ENCODE measurements at places on chromosomes 1 and 21. TPM values are rescaled to one million over a fixed set of nuclear protein-coding genes. Genes with fewer than 3 reads are reported as not detected.
A peak's percentile ranks its signal among the peaks of the same experiment; 100 is the strongest.

The FCRL6 gene
- not detected for total RNA-seq

The C1orf232 gene
- total RNA-seq, result not detected

The DNAJC28 gene
- 2.0 TPM for total RNA-seq

The CLCNKB gene
- total RNA-seq, result not detected

The CHI3L2 gene
- total RNA-seq, result 2.6 TPM

The ZNF695 gene
- 8.8 TPM for total RNA-seq

The FCGR3A gene
- not detected for total RNA-seq

The CELA2B gene
- total RNA-seq, result not detected

The COL24A1 gene
- 1.2 TPM for total RNA-seq

DNA sequence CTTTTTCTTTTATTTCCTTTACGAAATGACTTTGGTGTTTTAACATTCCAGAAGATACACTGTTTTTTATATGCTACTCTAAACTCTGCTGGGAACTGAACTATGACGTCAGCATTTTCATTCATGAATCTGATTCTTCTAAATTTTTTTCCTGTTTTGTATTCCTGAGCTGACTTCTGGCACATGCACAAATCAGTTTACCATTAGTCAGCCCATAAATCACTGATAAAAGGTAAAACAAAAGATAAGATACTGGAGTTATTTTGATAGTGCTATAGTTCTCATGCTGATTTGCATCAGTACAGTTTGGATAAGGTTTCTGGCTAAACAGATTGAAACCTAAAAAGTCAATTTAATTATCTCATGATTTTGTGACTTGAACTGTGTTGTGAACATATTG is 10.4 kb downstream of the CAMTA1 start:
- no peak for DNase-seq

DNA sequence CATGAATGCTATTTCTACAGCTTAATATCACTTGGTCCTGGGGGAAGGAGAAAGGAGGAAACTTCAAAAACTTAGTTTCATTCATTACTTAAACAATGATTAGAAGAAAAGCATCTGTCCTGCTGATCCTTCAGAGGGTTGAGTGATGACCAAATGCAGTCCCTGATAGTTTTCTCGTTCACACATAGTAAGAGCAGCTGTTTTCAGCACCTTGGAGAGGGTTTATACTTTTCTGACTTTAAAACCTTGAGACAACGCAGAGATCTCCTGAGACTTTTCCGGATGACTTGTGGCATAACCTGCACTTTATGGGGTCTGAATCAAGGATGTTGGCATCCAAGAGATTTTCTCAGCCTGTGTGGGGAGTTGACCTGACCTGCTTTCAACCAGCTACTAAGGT is 94.0 kb upstream of the KCND3 start:
- peak; percentile 27 for DNase-seq

GRCh38 chr1:86866665-86867064 is 47.3 kb downstream of the SELENOF start:
- DNase-seq, result no peak

GRCh38 chr1:10288029-10288615 is 77.8 kb downstream of the KIF1B start:
- DNase-seq, result no peak

DNA sequence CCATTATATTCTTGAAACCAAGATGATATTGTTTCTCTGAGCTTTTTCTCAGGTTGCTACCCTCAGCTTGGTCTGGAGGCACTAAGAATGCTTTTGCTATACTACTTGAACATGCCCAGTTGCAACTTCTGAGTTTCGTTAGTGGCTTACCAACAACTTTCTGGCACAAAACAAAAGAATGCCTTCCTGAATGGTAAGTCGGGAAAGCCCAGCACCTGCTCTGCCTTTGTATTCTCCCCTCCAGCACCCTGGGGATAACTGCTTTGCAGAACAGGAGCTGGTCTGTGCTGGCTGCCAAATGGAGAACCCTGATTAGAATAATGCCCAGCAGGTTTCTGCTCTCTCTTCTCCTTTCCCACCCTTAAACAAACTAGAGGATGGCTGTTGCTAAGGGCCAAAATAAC is 149.3 kb downstream of the TGFB2 start:
- DNase-seq, result no peak

DNA sequence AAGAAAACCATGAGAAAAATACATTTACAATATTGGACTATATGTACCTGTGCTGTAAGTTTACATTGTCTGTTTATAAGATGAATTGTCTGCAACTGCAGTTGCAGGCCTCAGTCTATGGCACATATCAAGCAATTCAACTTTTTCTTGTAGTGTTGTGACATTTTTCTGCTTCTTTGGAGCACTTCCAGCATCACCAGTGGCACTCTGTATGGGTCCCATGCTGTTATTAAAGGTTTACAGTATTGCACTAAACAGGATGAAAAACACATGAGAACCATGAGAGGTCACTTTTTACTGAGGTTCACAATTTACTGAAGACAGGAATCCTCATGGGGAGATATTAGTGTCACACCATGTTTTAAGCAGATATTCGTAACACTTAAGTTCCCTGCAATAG is 118.6 kb downstream of the GRIK1 start:
- no peak for DNase-seq

- no peak for DNase-seq
Measured at GRCh38 chr1:89659322-89660081, 26.6 kb downstream of the LRRC8C start.

DNA sequence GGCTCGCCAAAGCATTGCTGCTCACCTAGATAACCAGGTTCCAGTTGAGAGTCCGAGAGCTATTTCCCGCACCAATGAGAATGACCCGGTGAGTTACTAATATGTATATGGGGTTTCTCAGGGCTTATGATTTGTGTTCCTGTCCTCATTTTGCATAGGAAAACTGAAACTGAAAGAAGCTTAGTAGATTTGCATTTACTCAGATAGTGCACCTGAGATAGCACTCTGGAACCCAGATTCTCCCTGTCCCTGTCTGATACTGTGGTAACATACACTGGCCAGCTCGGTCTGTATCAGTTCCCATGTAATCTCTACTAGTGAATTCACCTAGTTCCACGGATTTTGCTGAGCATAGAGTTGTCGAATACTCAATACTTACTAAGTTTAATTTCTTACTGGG is 28.1 kb downstream of the DAP3 start:
- no peak for DNase-seq

DNA sequence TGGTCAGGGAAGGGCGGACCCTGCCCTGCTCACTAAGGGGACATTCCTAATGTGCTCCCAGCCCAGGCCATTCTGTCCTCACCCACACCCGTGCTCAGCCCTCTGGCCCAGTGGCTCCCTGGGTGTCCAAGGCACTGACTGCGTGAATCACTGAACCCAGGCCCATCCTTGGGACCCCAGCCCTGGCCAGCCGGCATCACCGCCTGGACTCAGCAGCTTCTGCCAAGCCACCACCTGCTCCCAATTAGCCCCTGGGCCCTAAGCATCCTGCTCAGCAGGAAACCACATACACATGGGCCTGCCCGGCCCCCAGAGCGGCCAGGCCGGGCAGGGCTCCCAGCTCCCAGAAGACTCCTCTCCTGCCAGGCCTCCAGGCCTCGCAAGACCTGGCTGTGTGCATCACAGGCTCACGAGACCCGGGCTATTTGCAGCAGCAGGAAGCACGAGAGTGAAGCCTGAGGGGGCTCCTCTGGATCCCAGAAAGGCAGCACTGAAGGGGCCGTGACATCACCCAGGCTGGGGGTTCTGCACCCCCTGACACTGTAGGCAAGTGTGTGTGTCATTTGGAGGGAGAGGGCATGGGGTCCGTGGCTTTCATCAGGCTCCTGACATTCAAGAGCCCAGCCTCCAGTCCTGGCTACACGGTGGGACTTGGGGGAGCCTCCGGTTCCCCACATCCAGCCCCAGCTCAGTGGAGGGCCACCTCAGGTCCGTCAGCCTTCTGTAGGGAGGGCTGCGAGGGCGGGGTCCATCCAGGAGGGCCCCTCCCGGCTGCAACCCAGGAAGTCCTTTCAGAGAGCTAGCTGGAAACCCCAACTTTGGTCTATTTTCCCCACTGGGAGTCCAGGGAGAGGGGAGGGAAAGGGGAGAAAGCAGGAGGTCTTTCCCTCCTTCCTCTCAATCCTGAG is 1.6 kb downstream of the MFAP2 start:
- DNase-seq, result peak; percentile 98

DNA sequence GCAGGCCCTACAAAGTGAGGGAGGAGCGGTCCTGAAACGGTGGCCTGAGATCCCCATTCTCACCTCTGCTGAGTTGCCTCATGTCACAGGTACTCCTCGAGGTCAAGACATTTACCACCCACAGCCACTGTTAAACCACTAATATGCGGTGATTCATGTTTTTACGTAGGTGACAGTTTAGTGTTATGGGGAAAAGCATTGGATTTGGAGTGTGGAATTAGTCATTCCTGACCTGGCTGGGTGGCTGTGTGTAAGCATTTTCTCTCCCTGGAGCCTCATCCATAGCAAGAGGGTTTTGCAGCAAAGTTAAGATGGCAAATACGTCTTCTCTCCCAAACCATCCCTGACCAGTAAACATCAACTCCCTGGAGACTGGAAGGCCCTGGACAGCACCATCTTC is 57.8 kb upstream of the KCNJ6 start:
- peak; percentile 11 for DNase-seq

DNA sequence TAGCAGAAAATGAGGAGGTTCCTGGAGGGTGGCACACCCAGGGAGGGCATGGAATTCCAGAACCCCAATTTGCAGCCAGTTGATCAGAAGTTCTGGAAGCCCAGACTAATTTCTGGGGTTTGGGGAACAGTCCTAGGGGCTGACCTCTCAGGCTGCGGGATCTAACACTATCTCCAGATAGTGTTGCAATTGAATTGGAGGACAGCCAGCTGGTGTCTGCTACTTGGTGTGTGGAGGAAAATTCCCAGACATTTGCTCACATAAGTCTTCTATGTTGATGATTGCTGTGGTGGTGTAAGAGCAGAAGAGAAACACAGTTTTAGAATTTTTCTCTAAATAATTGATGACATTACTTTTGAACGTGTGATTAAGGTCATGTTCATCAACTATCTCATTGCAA is 154.3 kb upstream of the RNPC3 start:
- no peak for DNase-seq

- no peak for DNase-seq
Measured at GRCh38 chr1:55773211-55773940, 558.2 kb upstream of the USP24 start.

GRCh38 chr1:221076391-221076811 is 197.2 kb downstream of the HLX start:
- DNase-seq, result no peak

- no peak for DNase-seq
Measured at GRCh38 chr21:15206514-15206913, 141.7 kb upstream of the NRIP1 start.

GRCh38 chr1:180912211-180912800 is 391 bp upstream of the KIAA1614 start:
- peak; percentile 45 for DNase-seq

GRCh38 chr1:226086776-226087175 is 24.3 kb downstream of the H3-3A start:
- DNase-seq, result no peak

- DNase-seq, result no peak
Measured at GRCh38 chr1:20663365-20663764, 2.2 kb upstream of the DDOST start.
